Activated naive CD4-positive, alpha-beta T cell treated with anti-CD3 and anti-CD28 coated beads, Interleukin-2, amount 10 ng/mL, durations not matched to agents 7 days and 5 days (primary cell): ENCODE measurements at places on chromosomes 5 and 9.

DNA sequence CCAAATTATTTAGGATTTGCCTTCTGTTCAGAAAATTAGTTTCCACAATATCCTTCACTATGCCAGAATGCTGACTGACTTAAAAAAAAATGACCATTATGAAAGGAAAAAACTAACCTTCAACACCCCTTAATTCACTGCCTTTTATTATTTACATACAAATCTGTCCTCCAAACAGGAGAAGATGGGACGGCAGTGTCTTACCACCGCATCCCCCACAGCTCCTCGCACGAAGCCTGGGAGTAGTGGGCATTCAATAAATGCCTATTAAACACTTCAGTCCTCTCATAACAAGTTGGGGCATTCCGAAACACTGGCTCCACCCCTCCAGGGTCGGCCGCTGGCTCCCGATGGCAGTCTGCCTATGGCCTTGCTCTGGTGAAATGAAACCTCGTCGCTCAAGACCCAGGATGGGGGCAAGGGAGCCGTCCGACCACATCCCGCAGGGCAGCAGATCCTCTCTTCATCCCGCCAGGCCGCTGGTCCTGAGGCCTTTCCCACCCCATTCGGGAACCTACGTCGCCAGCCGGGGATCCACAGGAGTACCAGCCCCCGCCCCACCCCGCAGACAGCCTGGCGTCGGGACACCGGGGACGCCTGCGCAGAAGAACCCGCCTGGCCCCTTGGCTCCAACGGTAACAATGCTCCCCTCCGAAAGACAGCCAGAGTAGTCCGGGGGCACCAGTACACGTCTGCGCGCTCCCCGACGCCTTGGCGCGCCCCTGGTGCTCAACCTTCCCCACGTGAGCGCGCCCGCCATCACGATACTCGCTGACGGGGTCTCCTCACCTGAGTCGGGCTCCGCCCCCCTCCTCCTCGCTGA lies 613 bp downstream of the ZBTB5 start:
- peaks cover 5% of the 10 kb centered on the region for H3K27me3 ChIP-seq
- DNase-seq: peak; percentile 72
- H3K27ac ChIP-seq: peak overlapping the region; percentile 98
- H3K4me3 ChIP-seq: peak overlapping the region; percentile 94
- peaks cover 36% of the 10 kb centered on the region for H3K4me1 ChIP-seq

GRCh38 chr5:38307845-38308244 lies 49.5 kb downstream of the EGFLAM start:
- H3K27me3 ChIP-seq: no peaks in the 10 kb centered on the region
- no peak for DNase-seq
- no peak overlapping the region for H3K27ac ChIP-seq
- H3K4me3 ChIP-seq: no peak overlapping the region

GRCh38 chr9:112969730-112970129 lies 42.3 kb downstream of the ZNF883 start:
- no peak overlapping the region for H3K27ac ChIP-seq
- no peaks in the 10 kb centered on the region for H3K36me3 ChIP-seq

GRCh38 chr9:83346655-83347420 lies 191.4 kb downstream of the FRMD3 start:
- no peaks in the 10 kb centered on the region for H3K36me3 ChIP-seq
- H3K4me3 ChIP-seq: no peak overlapping the region
- no peaks in the 10 kb centered on the region for H3K27me3 ChIP-seq
- H3K27ac ChIP-seq: no peak overlapping the region

GRCh38 chr5:59088546-59088945 lies 505.7 kb downstream of the RAB3C start:
- H3K27me3 ChIP-seq: peaks cover 14% of the 10 kb centered on the region
- peaks cover under 1% of the 10 kb centered on the region for H3K36me3 ChIP-seq
- DNase-seq: no peak
- H3K4me3 ChIP-seq: no peak overlapping the region

GRCh38 chr5:116476897-116477537 lies 97.6 kb downstream of the SEMA6A start:
- H3K4me3 ChIP-seq: no peak overlapping the region
- H3K4me1 ChIP-seq: no peaks in the 10 kb centered on the region
- no peak for DNase-seq
- no peaks in the 10 kb centered on the region for H3K27me3 ChIP-seq
- H3K27ac ChIP-seq: no peak overlapping the region

- H3K27me3 ChIP-seq: no peaks in the 10 kb centered on the region
- no peak for DNase-seq
- H3K4me3 ChIP-seq: no peak overlapping the region
- no peak overlapping the region for H3K27ac ChIP-seq
- peaks cover 3% of the 10 kb centered on the region for H3K36me3 ChIP-seq
These were observed 156.4 kb downstream of the ARHGAP26 start for GRCh38 chr5:142926549-142926948.

GRCh38 chr5:124054564-124054963 lies 542.6 kb downstream of the CSNK1G3 start:
- no peak for DNase-seq
- H3K4me3 ChIP-seq: no peak overlapping the region
- H3K27ac ChIP-seq: no peak overlapping the region
- H3K4me1 ChIP-seq: no peaks in the 10 kb centered on the region

- no peaks in the 10 kb centered on the region for H3K27me3 ChIP-seq
- H3K4me1 ChIP-seq: no peaks in the 10 kb centered on the region
- H3K36me3 ChIP-seq: no peaks in the 10 kb centered on the region
- H3K27ac ChIP-seq: no peak overlapping the region
These were observed 240.3 kb downstream of the KIAA0825 start for GRCh38 chr5:94378062-94378461.

DNA sequence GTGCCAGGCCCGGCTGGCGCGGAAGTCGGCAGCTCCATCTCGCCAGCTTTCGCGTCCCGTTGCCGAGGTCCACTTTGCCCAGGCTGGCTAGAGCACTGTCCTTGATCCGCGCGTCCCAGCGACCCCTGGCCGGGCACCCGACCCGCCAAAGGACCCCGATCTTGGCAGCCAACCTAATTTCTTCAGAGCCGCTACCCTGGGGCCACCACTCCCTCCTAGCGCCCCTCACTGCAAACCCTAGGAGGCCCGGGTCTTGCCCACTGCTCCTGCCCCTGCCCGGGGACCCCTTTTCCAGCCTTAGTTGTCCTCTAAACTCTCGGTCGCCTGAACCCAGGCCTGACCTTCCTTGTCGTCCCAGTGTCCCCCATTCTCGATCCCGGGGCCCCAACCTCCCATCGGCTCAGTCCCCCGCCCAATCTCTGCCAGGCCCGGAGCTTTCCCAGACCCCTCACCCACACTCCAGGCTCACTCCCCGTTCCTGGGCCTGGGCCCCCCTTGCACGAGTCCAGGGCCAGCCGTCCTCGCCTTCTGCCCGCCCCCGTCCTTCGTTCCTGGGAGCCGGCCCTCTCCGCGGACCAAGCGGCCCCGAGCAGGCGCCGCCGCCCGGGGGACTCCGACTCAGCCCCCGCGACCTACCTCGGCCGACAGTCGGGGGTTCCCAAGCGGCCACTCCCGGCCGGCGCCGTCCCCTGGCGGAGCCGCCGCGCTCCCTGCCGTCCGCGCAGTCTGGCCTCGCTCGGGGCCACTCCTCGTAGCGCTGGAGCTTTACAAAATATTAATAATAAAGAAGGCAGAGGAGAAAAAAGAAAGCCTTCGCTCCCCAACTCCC lies 701 bp upstream of the LMX1B start:
- DNase-seq: peak; percentile 12
- H3K27me3 ChIP-seq: peaks cover 98% of the 10 kb centered on the region
- H3K4me3 ChIP-seq: peak overlapping the region; percentile 49
- H3K36me3 ChIP-seq: peaks cover 7% of the 10 kb centered on the region
- peak overlapping the region; percentile 45 for H3K27ac ChIP-seq

DNA sequence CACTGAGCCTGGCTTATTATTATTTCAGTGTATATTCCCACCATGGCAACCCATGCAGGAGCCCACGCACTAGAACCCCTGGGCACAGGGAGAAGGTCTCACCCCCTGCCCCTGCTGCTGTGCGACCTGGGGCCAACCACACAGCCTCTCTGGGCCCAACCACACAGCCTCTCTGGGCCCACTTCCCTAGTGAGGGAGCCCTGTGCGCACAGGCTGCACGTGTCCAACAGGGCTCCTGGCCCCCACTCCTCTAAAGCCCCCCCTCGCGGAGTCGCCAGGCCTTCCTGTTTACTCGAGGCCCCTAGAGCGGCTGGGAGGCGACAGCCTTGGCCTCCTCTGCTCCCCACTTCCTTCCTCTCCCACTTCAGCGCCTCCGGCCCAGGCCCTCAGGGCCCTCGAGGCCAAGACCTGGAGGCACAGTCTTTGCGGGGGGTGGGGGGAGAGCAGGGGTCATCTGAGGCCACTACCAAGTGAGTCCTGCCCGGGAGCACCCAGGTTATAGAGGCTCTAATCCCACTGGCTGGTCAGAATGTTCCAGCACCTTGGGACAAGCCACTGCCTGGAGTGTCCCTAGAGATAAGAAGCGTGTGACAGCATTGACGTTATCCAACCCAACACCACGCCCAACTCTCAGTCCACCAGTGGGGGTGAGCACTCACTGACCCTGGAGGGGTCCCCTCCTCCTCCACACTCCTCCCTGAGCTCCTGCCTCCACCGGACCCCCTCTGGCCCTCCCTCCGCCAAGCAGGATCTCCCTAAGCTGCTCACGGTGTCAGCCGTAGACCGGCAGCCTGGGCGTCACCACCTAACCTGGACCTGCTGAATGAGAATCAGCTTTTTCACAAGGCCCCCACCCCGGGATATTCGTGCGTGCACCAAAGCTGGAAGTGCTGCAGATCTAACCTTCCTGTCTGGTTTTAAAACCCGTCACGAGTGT lies 7.9 kb upstream of the ENG start:
- peaks cover 5% of the 10 kb centered on the region for H3K27me3 ChIP-seq
- peaks cover 53% of the 10 kb centered on the region for H3K4me1 ChIP-seq
- DNase-seq: peak; percentile 79
- no peak overlapping the region for H3K4me3 ChIP-seq
- peaks cover 8% of the 10 kb centered on the region for H3K36me3 ChIP-seq
- H3K27ac ChIP-seq: peak overlapping the region; percentile 87

- H3K36me3 ChIP-seq: peaks cover 3% of the 10 kb centered on the region
- H3K4me3 ChIP-seq: no peak overlapping the region
- H3K27ac ChIP-seq: no peak overlapping the region
- DNase-seq: peak; percentile 59
These were observed 7.4 kb upstream of the CCDC187 start for GRCh38 chr9:136311051-136312008.

GRCh38 chr5:134553821-134554267 lies 28.4 kb downstream of the JADE2 start:
- H3K27ac ChIP-seq: no peak overlapping the region
- peaks cover 44% of the 10 kb centered on the region for H3K36me3 ChIP-seq
- no peaks in the 10 kb centered on the region for H3K27me3 ChIP-seq
- H3K4me3 ChIP-seq: no peak overlapping the region

- no peak for DNase-seq
- H3K4me3 ChIP-seq: no peak overlapping the region
- H3K27me3 ChIP-seq: peaks cover 51% of the 10 kb centered on the region
- peaks cover 43% of the 10 kb centered on the region for H3K4me1 ChIP-seq
- no peak overlapping the region for H3K27ac ChIP-seq
These were observed 67.8 kb downstream of the RALGPS1 start for GRCh38 chr9:126982215-126983002.

- H3K4me3 ChIP-seq: no peak overlapping the region
- H3K36me3 ChIP-seq: peaks cover 27% of the 10 kb centered on the region
- H3K4me1 ChIP-seq: no peaks in the 10 kb centered on the region
- no peak for DNase-seq
- H3K27ac ChIP-seq: no peak overlapping the region
These were observed 51.9 kb downstream of the IPPK start for GRCh38 chr9:92617951-92618510.

DNA sequence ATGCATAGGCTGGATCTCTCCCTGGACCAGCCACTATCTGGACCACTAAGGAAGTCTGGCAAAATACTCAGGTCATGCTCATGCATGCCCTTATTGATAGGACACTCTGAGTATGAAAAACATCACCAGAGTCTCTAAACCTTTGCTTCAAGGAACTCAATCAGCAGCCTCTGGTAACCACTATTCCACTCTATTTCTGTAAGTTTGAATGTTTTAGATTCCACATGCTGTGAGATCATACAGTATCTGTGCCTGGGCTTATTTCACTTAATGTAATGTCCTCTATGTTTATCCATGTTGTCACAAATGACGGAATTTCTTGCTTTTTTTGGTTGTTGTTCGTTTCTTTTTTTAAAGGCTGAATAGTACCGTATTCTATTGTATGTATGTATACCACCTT lies 68.3 kb downstream of the TARS1 start:
- H3K27me3 ChIP-seq: no peaks in the 10 kb centered on the region
- H3K4me1 ChIP-seq: no peaks in the 10 kb centered on the region
- H3K27ac ChIP-seq: no peak overlapping the region
- DNase-seq: no peak

GRCh38 chr5:34817558-34818351 lies 21.2 kb upstream of the TTC23L start:
- H3K27me3 ChIP-seq: no peaks in the 10 kb centered on the region
- H3K4me1 ChIP-seq: no peaks in the 10 kb centered on the region
- no peak for DNase-seq
- no peak overlapping the region for H3K4me3 ChIP-seq
- no peaks in the 10 kb centered on the region for H3K36me3 ChIP-seq

- H3K4me1 ChIP-seq: no peaks in the 10 kb centered on the region
- no peak for DNase-seq
- no peak overlapping the region for H3K27ac ChIP-seq
- no peak overlapping the region for H3K4me3 ChIP-seq
- H3K36me3 ChIP-seq: no peaks in the 10 kb centered on the region
These were observed 847.9 kb downstream of the EFNA5 start for GRCh38 chr5:106822851-106823250.

DNA sequence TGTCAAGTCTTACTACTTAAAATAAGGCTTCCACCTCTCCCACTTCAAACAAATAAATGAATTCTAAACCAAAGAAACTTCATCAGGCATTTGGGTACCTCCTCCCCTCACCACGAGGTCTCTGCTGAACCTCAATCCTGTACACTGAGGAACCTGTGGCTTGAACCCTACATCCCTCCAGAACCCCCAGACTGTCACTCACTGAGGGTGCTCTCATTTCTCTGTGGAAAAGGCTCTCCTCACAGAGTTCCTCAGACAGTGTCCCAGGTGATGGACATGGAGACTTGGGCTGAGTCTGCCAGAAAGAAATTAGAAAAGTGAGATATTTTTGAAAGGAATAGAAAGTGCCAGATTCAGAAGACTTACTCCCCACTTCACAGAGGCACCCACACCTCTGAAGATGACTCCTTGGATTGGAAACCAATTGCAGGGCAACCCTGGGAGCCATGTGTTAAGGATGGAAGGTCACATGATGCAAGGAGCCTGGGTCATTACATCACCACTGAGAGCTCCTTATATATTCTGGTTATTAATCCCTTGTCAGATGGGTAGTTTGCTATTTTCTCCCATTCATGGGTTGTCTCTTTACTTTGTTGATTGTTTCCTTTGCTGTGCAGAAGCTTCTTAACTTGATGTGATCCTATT lies 19.8 kb downstream of the MLANA start:
- H3K4me3 ChIP-seq: no peak overlapping the region
- no peaks in the 10 kb centered on the region for H3K27me3 ChIP-seq
- no peak for DNase-seq
- H3K4me1 ChIP-seq: peaks cover 11% of the 10 kb centered on the region
- H3K27ac ChIP-seq: no peak overlapping the region
- H3K36me3 ChIP-seq: peaks cover 20% of the 10 kb centered on the region
